Stimulated activated CD8-positive, alpha-beta memory T cell treated with anti-CD3 and anti-CD28 coated beads, Interleukin-2, amount 100 ng/mL, for 1 hour (primary cell): ENCODE measurements at places on chromosomes 6 and 20.

- no peak for DNase-seq
Measured at GRCh38 chr20:50762435-50763220, 31.2 kb downstream of the PARD6B start.

DNA sequence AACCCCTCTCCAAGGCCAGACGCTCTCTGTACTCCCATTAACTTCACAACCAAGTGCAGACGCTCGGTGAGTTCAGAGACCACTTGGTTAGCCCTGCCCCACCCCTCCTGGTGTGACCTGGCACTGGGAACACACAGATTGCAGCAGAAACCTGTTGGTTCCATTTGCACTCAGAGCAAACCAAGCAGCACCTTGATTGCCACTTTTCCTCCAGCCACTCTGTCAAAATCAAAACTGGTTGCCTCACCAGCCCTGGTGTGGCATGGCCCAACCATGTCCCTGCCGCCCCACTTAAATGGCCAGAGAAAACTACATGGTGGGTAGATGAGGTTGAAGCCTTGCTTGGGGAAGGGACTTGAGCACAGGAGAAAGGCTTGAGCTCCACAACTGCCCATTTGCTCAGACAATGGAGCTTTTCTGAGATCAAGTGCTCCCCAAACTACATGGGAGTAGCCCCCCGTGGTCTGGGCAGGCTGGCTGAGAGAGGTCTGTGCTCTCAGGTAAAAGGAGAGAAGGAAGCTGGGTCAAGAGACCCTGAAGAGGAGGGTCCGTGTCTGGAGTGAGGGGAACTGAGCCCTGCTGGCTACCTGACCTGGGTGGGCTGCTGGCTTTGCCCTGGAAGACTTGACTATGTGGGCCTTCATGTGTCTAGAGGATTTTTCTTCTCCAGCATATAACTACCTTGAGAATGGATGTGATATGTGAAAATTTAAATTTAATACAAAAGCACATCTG is 43.4 kb downstream of the PLCG1 start:
- DNase-seq, result no peak

- DNase-seq, result no peak
Measured at GRCh38 chr6:105382496-105382895, 20.4 kb downstream of the PREP start.

DNA sequence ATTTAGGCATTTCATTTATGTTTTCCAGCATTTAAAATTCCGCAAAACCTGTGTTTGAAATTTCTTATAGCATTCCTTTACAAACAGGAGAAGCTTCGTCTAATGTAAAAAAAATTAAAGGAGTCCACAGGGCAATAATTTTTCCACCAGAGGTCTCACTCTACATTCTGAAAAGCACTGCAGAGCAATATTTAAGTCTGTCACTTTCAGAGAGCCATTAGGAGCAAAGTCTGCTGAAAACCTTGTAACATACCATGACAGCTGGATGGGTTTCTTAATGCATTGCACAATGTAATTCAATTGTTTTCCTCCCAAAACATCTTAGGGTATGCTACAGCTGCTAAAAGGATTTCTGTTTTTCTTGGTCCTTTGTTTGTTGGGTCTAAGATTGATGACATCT is 18.0 kb downstream of the BAG2 start:
- no peak for DNase-seq

- DNase-seq, result no peak
Measured at GRCh38 chr6:109374326-109374892, 7.9 kb downstream of the CD164 start.

- no peak for DNase-seq
Measured at GRCh38 chr6:28206928-28207509, 18.1 kb upstream of the ZSCAN9 start.

GRCh38 chr6:70479236-70479635 is 65.9 kb downstream of the FAM135A start:
- DNase-seq, result no peak
